ENCODE measurements at places on chromosomes 11 and 22.
A peak's percentile ranks its signal among the peaks of the same experiment; 100 is the strongest.

- DNase-seq = no peak
These were observed 34.8 kb downstream of the JHY start for GRCh38 chr11:122917311-122917710.

- peak; percentile 87 for DNase-seq
These were observed 6.9 kb downstream of the CDC42EP1 start for GRCh38 chr22:37566903-37567798.

- DNase-seq = no peak
These were observed 115.0 kb upstream of the NARS2 start for GRCh38 chr11:78689585-78690153.

DNA sequence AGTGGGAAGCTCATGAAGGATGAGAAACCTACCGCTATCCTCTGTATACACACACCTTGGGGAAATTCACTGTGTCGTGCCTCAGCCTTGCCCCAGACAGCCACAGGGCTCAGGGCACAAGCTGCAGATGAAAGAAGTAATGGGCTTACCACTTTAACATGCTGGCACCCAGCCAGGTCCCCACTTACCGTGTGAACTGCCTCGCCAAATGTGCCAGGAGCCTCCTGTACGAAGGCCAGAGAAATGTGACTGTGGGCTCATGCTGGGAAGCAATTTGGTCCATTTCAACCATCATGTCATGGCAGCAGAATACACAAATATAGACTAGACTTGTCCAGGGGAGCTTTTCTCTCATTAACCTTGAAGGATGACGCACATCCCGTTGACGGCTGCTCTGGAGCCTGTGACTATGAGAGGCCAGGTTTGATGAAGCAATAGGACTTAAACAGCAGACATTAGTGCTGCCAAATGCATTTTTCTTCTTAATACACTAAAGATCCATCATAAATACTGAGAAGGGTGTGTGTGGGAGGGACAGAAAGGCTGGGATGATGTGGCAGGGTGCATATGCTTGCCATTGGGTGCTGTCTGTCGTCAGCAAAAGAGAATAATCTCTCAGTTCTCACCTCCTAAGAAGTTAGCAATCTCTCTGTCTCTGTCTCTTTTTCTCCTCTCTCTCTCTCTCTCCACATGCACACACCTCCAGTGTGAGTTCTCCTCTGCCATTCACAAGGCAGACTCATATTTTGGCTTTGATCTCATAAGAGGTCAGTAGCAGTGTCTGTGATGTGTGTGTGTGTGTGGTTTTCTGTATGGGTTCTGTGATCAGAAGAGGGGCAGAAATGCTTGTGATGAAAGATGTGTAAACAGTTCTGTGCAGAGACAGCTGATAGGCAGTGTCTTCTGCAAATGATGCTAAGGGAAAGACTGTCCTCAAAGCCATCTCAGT is 142.4 kb downstream of the KIRREL3 start:
- no peak for DNase-seq

- DNase-seq = no peak
These were observed 1.6 kb downstream of the GTPBP1 start for GRCh38 chr22:38707346-38707745.

DNA sequence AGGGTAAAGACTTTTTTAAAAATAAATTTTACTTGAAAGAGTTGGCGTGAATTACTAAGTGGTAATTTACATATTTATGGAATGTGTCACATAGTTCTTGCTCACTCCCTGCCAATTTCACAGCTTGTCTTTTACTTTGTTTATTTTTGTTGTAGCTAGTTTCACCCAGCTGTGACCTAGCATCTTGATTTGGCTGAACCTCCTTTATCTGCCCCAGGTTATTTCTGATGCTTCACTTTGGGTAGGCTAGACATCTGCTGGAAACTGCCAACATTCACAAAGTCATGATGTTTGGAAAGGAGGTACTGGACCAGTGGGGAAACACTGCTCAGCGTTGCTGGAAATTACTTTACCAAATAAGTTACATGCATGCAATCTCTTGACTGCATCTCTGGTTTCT is 1676.0 kb upstream of the RAG2 start:
- DNase-seq = no peak

GRCh38 chr11:76747915-76748860 is 35.0 kb upstream of the TSKU start:
- DNase-seq = no peak
